ENCODE measurements at places on chromosomes 5 and 9.

DNA sequence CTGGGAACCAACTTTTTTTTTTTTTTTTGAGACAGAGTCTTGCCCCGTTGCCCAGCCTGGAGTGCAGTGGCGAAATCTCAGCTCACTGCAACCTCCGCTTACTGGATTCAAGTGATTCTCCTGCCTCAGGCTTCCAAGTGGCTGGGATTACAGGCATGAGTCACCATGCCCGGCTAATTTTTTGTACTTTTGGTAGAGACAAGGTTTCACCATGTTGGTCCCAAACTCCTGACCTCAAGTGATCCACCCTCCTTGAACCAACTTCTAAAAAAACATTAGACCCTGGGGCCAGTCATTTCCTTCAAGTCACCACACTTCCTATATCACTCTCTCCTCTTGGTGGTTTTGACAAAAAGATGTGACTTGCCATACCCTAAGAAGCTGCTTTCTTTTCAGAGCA lies 10.9 kb upstream of the SHROOM1 start:
- no peak for DNase-seq

DNA sequence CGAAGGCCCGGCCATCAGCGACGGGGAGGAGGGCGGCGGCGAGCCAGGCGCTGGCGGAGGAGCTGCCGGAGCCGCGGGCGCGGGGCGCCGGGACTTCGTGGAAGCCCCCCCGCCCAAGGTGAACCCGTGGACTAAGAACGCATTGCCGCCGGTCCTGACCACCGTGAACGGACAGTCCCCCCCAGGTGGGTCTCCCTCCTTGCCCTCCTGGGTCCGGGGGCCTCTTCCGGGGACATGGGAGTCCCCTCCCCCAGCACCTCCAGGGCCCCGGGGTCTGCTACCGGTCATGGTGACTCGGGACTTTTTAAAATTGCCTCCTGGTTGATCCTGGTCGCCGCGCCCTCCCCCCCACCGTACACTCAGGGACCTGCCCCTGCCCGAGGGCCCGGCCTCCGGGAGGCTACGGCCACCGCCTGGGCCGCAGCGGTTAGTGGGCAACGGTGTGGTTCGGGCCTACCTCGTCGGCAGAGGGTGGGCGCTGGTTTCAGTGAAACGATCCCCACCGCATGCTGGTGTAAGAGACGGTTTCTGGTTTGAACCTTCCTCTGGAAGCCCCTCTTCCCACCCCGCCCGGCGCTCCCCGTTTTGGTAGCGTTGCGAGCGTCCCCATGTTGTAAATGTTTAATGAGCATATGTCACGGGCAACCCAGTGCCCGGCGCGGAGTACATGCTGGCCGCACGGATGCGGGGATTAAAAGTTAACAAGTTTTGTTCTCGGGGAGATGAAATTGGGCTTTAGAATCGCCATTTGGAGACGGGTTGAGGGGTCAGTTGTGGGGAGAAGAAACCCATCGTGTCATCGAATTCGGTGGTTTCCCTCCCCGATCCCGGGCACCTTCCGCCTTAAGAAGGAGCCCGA lies 1.1 kb downstream of the LARP1 start:
- DNase-seq = peak; percentile 45

DNA sequence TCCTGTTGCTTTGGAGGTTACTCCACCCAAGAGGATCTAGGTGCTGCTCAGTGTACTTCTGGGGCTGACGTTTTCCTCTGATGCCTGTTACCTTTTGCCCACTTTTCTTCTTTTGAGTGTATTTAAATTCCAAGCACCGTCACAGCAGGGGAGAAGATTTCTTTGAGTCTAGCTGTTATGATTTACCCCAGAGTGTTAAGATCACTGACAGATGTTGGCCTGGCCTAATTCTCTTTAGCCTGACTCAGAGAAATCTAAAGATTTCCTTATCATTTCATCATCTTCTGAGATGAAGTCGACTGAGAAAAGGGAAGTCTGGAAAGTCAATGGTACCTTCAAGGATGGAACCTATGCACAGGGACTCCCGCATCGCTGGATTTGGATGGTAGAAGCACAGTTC lies 191.5 kb downstream of the FBXL7 start:
- no peak for DNase-seq

DNA sequence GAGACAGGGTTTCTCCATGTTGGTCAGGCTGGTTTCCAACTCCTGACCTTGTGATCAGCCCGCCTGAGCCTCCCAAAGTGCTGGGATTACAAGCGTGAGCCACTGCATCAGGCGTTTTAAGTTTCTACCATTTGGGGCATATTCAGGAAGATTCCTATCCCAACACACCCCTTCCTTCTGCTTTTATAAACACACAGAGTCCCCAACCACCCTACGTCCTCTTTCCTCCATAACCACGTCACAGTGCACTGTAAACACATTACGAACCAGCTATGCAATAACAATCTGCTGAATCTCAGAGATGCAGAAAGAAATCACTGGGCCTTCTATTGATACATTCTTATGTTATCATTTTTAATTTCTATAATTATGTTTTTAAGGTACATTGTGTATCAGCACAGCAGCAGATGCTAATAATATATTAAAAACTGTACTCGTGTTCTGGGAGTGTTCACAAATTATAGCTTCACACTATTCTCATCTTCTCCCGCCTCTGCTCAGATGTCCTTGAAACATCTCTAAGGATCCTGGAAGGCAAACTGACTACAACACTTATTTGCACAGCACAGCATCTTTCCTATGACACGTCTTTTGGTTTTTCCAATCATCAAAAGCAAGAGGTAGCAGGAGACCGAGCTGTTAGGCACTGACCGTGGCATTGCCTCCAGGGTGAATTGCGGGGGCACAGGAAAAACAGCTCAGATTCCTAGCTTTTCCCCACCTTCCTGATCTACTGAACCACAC lies 60.2 kb downstream of the KCNIP1 start:
- DNase-seq = no peak

DNA sequence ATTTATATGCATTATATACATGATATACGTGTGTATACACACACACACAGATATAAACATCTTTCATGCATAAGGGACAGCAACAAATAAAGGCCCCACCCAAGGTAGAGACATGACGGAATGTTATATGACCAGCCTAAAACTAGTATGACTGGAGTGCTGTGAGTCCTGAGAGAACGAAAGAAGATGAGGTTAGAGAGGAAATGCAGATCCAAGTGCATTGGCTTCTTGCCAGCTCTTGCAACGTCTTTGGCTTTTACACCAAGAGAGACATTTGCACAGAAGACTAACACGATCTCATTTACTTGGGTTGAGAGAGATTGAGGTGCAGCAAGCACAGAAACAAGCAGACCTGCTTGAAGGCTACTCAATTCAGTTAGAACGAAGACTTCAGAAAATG lies 23.0 kb downstream of the CDH10 start:
- no peak for DNase-seq

GRCh38 chr5:160310552-160311295 lies 1.6 kb downstream of the CCNJL start:
- DNase-seq = no peak

GRCh38 chr9:77981332-77981731 lies 50.3 kb downstream of the GNAQ start:
- no peak for DNase-seq

DNA sequence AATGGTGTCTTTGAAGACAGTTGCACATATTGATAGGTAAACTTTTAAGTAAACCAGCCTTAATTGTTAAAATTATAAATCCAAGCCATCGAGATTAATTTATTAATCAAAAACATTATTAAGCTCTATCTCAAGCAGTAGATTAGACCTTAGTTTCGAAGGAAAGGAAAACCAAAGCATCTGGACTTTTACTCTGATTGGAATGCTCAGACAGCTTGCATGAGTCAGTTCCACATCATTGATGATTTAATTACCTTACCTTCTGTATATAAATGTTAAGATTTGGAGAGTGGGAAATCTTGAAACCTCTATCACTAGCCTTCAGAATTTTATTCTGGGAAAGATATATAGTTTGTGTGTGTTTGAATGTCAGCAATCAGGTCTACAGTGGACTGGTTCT lies 23.9 kb downstream of the DCP2 start:
- no peak for DNase-seq

- DNase-seq = no peak
Observed at GRCh38 chr5:65668696-65669095, 43.9 kb downstream of the SHLD3 start.

DNA sequence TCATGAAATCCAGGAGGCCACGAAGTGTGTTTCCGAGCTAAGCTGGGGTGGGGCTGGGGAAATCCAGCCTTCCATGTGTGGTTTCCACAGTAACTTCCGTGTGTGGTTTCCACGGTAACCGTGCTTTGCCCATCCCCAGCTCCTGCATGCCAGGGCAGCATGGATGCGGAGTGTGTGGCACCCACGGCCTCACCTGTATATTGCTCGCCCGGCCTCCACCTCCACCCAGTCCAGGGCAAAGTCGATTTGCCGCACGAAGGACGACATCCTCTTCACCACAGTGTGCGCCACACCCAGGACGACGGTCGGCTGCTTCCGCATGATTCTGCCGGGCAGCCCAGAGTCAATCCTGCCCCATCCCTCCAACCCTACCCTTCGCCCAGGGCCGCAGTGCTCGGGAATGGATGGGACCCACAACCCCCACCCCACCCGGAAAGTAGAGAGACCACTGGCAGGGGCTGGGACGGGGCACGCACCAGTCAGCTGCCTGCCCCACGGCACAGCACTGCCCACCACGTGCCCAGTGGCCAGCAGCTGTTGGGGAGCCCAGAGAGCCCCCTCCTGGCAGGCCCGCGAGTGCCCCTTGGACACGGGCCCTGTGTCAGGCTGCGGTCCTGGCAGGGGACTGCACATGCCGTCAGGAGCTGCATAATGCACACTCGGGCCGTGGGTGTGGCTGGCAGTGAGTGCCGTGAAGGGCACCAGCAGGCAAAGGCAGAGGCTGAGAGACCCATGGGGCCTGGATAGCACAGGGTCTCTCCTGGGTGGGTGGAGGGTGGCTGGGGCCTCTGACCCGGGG lies 39.0 kb upstream of the NSMF start:
- DNase-seq = no peak

GRCh38 chr5:112306956-112307355 lies 112.1 kb downstream of the EPB41L4A start:
- no peak for DNase-seq

All from activated naive CD4-positive, alpha-beta T cell treated with anti-CD3 and anti-CD28 coated beads, Interleukin-2, amount 50 U/mL, for 16 hours (primary cell).